ENCODE measurements at places on chromosomes 2 and 18.

- DNase-seq = no peak
These were observed 11.9 kb downstream of the BCL2 start for GRCh38 chr18:63307551-63308200.

DNA sequence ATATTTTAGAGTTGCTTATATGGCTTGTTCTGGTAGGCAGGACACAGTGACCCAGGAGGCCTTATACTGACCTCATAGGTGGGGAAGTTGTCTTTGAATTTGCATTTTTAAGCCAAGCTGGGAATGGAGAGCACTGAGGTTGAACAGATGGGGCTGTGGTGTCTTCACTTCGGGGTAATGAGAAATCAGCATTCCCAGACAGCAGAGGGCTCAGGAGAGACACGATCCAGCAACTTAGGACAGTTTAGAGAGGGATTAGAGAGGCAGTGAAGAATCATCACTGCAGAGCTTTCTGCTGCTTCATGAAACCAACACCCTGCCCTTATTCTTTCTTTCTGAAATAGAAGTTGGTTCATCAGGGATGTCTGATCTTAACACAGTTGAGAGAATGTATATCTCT is 202.4 kb downstream of the TDRD15 start:
- no peak for DNase-seq

- DNase-seq = no peak
These were observed 131.8 kb downstream of the DTNA start for GRCh38 chr18:34841891-34842290.

DNA sequence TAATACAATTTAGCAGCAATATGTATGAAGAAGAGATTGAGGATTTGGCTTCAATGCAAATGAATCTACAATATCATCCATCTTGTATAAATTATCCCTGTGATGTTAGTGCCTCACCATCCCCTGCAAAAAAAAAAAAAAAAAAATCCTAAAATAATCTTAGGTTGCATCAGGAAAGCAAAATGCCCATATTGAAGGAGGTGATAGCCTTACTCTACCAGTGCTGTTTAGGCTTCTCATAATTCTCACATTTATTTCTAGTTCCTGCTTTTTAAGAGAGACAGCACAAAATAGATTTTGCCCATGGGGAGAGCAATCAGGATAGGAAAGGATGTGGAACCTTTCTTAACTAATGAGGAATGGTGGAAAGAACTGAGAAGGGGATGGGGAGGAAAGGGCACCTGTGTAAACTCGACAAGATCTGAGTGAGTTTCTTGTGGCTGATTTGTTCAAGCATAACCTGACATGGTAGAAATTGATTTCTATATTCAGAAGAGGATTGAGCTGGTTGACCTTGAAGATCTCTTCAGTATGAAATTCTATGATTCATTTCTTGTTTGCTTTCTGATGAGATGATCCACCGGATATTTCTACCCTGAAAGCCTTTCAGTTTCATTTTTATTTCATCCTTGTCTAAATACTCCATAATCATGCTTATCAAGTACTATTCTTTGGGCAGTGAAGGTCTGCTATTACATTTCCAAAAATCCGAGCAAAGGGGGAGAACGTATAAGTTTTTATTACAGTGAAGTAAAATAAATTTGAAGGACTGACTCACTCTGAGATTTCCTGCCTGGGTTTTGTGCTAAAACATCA is 391.2 kb downstream of the PTPRM start:
- DNase-seq = peak; percentile 32

DNA sequence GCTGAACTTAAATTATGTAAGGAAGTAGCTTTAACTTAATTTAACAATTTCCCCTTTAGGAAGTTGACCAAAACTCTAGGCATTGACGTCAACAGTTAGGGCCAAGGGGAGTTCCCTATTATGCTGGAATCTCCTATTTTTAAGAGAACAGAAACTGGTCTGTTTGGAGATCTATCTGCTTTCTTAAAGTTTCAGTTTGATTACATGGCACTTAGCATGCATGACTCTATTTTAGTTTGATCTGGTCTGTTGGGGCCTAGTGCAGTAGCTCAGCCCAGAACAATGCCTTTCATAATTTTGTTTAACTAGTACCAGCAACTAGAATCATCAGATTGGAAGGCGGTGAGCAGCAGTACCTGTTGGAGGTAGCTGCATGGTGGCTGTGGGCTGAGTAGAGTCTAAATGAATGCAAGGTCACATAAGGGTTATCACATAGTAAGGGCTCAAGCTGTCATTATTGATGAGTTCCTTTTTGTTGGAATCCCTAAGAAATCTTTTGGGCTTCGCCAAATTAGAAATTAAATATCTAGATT is 60.5 kb upstream of the ZNG1B start:
- no peak for DNase-seq

DNA sequence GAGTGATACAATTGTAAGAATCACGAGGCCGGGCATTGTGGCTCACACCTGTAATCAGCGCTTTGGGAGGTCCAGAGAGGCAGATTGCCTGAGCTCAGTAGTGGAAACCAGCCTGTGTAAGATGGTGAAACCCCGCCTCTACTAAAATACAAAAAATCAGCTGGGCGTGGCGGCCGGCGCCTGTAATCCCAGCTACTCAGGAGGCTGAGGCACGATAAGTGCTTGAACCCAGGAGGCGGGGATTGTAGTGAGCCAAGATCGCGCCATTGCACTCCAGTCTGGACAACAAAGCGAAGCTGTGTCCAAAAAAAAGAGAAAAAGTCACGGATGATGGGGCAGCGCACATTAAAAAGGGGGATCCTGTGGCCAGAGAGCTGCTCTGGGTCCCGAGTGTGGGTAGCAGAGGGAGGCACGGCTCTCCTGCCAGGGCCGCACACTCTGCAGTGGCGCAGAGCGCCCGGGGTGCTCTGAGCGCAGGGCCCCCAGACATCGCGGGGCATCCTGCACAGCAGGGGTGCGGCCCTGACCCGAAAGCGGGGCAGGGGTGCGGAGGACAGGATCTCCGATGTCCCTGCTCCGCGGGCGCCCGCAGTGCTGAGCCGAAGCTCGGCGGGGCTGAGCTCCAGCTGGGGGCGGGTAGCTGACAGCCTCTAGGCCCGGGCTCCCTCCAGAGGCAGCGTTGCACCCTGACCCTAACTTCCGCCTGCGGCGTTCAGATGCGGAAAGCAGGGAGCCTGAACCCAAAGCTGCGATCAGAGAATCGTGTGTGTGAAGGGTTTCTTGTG is 30.4 kb upstream of the RAB6D start:
- peak; percentile 18 for DNase-seq

DNA sequence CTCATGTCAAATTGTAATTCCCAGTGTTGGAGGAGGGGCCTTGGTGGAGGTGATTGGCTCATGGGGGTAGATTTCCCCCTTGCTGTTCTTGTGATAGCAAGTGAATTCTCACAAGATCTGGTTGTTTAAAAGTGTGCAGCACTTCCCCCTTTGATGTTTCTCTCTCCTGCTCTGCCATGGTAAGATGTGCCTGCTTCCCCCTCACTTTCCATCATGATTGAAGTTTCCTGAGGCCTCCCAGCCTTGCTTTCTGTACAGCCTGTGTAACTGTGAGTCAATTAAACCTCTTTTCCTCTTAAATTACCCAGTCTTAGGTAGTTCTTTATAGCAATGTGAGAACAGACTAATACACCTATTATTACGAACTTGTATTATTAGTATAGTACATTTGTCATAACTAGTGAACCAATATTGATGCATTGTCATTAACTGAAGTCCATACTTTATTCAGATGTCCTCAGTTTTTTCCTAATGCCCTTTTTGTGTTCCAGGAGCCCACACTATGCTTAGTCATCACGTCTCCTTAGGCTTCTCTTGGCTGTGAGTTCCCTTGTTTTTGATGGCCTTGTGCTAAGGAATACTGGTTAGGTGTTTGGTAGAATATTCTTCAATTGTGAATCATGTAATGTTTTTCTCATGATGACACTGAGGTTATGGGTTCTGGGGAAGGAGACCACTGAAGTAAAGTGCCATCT is 4.5 kb upstream of the MAP3K2 start:
- DNase-seq = peak; percentile 38

- no peak for DNase-seq
These were observed 1.7 kb downstream of the HOXD12 start for GRCh38 chr2:176101216-176101830.

GRCh38 chr2:65186872-65187851 is 40.5 kb upstream of the ACTR2 start:
- peak; percentile 75 for DNase-seq

GRCh38 chr2:105763076-105763475 is 18.4 kb downstream of the NCK2 start:
- no peak for DNase-seq

DNA sequence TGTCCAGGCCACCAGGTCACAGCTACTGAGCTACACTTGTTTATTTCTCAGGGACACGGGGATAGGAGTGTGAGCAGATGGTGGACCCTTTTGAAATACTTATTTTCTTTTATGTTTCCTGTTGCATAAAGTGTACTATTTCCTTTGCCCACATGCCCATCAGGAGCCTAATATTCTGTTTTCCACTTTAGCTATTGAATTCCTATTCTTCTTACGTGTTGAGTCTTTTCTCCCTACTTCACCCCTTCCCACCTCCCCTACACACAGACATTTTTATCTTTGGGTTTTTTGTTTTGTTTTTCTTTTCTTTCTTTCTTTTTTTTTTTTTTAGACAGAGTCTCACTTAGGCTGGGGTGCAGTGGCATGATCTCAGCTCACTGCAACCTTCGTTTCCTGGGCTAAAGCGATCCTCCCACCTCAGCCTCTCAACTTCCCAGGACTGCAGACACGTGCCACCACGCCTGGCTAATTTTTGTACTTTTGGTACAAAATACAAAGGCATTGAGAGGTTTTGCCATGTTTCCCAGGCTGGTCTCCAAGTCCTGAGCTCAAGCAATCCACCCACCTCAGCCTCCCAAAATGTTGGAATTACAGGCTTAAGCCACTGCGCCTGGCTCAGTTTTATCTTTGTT is 5.2 kb upstream of the GPR55 start:
- no peak for DNase-seq

DNA sequence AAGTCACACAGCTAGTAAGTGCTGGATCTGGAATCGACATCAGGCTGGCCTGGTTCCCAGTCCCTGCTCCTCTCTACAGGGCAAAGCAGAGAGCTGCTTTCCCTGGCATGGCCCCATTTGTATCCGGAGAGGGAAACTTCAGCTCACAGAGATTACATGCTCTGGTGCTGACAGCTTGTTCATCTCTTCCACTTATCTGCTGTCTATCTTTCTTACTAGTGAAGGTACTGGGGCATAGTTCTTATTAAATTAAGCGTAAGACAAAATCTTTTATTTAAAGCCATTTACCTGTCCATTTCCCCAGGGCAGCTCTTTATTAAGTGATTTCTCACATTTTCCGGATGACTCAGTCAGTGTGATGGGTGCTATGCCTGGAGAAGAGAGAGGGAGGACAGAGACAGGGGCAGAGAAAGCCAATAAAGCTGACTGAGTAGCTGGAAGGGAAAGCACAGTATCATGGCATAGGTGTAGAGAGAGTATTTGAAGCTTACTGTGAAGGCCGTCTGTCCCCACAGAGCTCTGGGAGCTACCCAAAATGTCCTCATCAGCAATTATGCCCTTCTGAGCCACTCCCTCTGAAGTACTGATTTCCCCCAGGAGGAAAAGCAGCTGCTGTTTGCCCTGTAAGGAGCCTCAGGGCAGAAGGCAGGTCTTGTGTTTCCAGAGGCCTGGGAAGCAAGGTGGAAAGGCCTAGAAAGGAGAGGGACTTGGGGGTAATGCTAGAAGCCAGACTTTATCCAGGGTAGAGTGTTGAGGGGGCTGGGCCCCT is 44.1 kb upstream of the EPAS1 start:
- DNase-seq = peak; percentile 27

DNA sequence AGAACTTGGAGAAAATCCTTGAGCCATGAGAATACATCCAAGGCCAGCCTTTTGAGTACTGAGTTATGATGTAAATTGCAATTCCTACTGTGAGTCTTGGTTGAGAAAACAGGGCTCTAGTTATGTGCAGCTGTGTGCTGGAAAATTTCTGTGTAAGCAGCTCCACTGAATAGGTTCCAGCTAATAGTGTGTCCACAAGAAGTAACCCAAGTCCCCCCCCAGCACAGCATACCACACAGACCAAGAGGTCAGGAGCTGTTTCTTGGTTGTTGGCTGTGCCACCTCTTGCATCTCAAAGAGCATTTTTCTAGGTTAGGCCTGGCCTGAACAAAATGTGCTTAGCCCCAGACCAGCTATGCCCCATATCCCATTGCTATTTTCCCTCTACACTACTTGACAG is 36.8 kb upstream of the APCDD1 start:
- DNase-seq = peak; percentile 8

GRCh38 chr18:63683152-63683551 is 19.6 kb upstream of the SERPINB11 start:
- peak; percentile 90 for DNase-seq

DNA sequence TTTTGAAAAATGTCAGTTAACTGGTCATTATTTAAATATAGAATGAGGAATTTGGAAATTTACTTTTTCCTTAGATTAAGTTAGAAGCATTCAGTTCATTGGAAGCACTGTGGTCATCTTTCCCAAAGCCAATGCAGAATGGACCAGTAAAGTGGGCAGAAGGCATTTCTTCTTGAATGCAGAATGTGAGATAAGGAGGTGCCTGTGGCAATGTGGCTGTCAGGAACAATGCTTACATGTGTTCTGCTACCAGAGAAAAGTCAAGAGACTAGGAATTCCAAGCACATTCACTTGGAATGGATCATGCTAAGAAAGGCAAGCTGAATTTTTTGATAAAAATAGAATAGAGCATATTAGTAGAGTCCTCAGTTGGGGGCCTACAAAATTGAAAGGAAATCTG is 295.0 kb upstream of the KCNH7 start:
- peak; percentile 34 for DNase-seq

DNA sequence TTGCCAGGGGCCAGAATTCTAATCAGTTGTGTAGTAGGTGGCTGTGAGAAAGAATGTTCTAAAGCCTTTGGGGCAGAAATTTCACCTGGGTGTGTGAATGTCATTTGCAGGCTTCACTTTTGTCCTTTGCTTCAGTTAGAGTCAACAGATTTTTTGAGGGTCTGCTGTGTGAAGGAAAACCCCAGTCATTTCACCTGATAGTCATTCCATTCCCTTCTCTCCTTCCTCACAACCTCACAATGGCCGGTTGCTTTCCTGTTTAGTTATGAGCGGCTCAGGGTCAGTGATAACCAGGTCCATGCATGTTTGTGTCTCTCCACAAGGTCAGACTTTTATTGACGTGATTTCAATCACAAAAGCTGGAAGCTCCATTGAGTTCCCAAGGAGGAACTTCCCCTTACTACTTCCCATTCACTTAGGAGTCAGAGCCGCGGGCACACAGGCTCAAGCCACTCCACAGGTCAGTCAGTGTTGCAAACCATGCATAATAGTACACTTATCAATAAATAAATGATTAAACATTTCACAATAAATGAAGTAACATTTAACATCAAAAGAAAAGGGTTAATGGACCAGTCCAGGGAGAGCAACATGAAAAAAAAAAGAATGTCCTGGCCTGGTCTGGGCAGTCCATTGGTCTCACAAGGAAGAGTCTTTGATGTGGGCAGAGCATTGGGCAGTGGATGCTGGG is 74.3 kb downstream of the NPAS2 start:
- DNase-seq = no peak

- no peak for DNase-seq
These were observed 13.9 kb downstream of the SPATS2L start for GRCh38 chr2:200320344-200320743.

DNA sequence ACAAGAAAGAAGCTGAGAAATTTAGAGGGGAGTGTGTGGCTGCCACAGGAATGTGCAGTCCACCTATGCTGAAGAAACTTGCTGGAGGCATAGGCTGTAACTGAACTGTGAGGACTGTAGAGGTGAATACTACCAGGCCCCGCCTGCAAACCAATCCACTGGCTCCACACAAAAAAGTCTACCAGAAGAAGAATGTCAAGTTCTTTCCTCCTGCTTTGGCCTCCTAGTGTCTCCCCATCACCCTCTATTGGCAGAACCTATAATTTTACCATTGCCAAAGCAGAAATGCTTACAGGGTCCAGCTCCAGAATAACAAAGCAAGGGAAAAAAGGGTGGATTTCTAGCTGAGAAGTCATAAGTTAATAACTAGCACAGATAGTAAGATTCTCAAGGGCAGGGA is 5.9 kb upstream of the ATP5MC3 start:
- DNase-seq = peak; percentile 31
